ENCODE measurements at places on chromosomes 1 and 21.

DNA sequence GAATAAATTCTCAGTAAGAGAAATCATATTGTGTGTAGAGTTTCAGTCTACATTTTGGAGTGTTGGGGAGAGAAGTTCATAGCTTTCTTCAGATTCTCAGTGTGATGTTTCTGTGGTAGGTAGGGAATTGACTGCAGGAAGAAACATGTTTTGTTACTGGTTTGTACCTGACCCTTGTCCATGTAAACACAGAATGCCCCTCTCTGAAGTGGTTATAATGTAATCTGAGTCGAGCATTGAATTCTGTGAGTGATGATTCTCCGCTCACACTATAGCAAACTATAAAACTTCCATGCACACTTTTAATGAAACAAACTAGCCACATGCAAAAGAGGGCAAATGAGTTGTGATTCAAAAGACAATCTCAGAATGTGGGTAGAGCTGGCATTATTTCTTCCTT is 433.2 kb downstream of the USP25 start:
- DNase-seq, result no peak

DNA sequence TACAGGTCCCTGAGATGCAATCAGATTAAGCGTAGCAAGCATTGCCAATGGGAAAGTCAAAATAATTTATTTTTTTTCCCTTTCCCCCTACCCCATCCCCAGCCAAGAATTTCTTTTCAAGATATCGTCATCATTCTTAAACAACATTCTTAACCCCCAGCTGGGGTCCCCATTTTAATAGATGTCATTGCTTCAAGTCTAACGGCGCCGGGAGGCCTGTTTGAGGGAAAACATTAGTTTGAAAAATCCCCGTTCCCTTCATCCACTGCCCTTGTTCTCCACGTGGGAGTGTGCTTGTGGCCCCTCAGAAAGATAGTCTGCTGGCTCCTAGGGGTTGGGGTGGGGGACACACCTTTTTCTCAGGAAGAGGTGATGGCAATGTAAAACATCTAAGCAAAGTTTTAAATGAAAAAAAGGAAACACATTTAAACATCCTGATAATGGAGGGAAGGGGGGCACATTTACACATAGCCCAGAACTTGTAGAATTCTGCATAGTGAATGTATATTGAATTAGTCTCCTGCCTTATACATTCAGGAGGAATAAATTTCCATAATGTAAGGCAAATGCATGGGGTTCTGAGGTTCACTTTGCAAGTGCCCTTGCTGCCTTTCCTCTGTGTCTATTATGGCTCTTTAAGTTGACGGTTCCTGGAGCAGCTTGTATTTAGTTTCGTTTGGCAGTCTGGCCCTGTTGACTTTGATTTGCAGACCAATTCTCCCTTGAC is 6.8 kb downstream of the TRNP1 start:
- no peak for DNase-seq

GRCh38 chr1:166682588-166682987 is 156.7 kb upstream of the POGK start:
- DNase-seq, result no peak

DNA sequence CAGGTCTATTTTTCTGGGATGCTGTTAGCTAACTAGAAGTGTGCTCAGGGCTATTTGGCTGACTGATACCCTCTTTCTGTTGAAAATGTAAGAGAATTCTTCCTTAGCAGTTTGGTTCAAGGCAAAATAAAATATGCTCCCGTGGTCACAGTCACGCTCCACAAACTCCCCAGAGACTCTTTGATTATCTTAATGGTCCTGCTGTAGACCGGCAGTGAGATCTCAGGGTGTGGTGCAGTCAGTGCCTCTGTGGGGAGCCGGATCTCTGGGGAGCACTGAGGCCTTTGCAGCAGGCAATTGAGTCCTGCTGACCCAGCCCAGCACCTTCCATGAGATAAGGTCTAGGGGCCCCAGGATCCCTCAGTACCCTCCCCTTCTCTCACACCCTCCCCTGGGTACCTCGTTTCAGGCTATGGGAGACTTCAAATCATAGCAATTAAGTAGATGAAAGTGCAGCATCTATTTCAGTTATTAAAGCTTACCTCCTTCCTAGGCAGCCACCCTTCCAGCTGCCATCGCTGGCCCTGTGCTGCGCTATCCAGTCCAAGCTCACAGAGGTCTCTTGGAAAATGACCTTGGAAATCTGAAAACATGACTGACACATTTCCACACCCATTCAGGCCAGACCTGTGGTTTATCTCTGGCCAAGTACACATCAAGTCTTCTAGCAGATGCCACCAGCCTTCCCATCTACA is 98.1 kb downstream of the SEC16B start:
- no peak for DNase-seq

DNA sequence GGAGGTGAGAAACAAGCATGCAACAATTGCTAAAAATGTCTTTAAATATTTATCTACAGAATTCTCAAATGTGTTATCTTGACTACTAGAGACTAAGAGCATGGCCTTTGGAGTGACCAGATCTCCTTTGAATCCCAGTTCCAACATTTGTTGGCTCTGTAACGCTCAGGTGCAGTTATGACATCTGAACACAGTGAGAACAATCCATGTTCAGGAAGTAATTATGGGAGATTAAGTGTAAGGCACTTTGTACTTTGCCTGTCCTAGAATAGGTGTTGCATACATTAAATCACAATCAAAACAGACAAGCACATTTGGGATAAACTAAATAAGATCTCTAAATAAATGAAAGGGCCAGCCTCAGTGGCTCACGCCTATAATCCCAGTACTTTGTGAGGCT is 454.5 kb downstream of the SMYD3 start:
- no peak for DNase-seq

DNA sequence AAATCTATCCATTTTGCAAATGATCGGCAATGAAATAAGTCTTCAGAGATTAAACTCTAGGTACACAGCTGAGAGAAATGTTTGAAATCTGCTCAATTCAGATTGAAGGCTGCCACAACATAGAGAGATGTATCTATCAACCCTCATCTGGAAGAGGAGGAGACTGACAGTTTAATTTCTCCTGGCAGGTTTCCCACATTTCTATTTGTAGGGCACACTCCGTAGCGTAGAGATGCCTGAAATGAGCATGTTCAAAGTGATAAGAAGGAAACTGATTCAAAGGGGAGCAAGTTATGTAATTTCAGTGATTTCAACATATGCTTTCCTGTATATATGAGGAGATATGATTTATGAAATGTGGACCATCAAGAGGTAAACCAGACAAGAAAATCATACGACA is 44.1 kb downstream of the NIBAN1 start:
- no peak for DNase-seq

- DNase-seq, result no peak
These were observed 1.0 kb downstream of the ZBTB17 start for GRCh38 chr1:15974855-15975254.

GRCh38 chr1:222240536-222241181 is 307.2 kb downstream of the HHIPL2 start:
- DNase-seq, result no peak
